ENCODE measurements at places on chromosomes 6 and 20. TPM values are rescaled to one million over a fixed set of nuclear protein-coding genes. Genes with fewer than 3 reads are reported as not detected.

DNA sequence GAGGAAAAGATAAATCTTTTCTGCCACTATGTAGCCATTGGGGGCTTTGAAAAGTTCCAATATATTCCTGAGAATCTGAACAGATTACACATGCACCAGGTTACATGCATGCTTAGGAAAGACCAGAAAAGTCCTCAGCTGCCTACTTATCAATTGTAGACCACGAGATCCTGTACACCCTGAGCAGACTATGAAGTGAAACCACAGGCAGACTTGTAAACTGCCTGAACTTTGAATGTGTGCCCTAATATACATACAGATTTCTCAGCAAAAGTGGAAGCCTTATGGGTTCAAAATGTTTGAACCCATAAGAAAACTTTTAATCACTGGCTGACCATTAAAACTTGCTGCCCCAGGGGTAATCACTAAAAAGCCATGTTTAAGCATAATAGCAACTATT is 273.5 kb upstream of the RUNX2 start:
- DNase-seq: no peak

DNA sequence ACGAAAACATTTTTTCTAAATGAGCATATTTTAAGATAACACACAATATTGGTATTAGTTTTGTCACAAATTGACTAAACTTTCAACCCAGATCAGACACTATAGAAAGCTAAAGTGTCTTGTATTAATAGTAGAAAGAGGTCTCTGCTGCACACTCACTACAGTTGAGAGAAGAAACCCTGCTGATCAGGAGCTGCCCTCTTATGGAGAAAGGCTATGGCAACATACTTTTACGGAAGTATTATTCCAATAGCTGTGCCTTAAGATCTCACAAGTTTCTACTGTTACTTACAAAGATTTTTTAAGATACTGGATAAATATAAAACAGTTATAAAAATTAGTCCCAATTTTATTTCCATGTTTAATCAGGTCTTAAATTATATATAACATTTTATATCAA is 155.7 kb downstream of the RIMS1 start:
- peak; percentile 15 for DNase-seq

DNA sequence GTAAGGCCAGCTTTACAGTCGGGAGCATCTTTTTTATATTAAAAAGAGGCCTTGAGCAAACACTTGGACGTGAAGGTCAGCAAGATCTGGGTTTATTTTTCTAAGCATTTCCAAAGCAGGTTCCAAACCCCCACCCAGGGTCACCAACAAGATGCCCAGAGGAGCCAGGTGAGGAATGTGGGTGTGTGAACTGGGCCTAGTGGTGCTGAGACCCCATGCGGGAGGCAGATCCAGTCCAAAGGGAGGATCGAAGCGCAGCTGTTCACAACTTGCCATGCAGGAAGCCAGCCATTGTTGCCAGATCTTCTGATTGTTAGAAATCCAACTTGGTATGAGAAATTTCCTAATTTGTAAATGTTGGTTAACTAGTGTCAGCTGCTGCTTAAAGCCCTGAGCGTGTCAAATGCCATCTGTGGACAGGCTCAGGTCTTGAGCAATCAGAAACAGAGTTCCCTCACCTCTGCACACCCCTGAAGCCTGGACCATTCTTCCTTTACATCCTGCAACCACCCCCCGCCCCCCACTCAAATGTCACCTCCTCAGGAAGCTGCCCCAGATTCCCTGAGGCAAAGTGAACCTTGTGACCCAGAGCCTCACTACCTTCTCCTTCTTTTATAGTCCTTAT is 46.5 kb downstream of the NFATC2 start:
- DNase-seq: no peak

- DNase-seq: no peak
Measured at GRCh38 chr6:107235007-107235406, 119.7 kb upstream of the BEND3 start.

GRCh38 chr6:29517728-29518440 is 30.1 kb upstream of the MAS1L start:
- DNase-seq: no peak

GRCh38 chr6:137827411-137827940 is 39.6 kb upstream of the TNFAIP3 start:
- DNase-seq: no peak

- no peak for DNase-seq
Measured at GRCh38 chr20:8812817-8813216, 256.1 kb upstream of the PLCB4 start.

- no peak for DNase-seq
Measured at GRCh38 chr6:116096979-116097816, 3.5 kb upstream of the NT5DC1 start.

DNA sequence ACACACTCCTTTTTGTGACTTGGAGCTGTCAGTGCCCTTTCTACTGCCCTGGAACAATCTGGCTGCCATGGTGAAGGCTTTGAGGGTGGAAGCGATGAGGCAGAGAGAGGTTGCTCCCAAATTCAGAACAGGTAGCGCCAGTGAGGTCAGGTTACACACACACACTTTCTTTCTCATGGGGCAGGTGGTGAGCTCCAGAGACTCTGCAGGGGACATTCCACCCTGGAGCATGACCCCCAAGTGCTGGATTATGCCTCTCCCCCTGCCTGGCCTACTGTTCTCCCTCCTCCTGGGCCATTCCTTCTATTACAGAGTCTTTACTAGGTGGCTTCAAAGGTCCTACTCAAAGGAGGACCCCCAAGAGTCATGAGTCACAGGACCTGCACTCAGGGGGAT is 98.0 kb downstream of the EYA2 start:
- no peak for DNase-seq

- no peak for DNase-seq
Measured at GRCh38 chr20:61435823-61436220, 183.8 kb downstream of the CDH4 start.

DNA sequence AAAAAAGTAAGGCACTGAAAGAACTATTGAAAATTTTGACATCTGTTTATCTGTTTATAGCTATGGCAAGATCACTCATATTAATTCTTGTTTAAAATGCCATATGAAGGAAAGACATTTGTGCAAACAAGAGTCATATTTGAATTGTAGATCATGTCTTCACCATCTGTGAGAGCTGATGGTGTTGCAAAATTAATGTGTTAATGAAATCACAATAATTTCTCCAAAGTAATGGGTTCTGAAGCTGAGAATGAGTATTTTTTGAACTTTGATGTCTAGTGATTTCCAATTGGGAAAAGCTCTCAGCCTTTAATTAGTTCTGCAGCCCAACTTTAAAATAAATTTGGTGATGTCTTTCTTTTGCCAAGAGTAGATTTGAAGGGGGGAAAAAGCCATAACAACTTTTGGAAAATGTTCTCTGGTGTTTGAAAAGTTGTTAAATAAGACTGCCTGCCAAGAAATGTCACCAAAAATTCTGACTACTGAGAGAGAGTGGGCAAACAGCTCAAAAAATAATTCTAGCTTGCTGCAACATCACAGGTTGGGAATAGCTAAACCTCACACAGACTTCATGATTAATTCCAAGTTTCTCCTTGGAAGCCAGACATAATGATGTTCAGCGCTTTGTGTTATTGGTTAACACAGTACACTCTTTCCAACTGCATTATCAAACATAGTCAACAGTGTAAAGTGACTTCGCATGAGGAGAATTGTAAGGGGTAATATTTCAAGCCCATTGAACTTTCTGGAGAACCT is 142.6 kb downstream of the SOBP start:
- no peak for DNase-seq

GRCh38 chr20:17298171-17298570 is 71.3 kb downstream of the PCSK2 start:
- DNase-seq: no peak

- no peak for DNase-seq
Measured at GRCh38 chr6:118186672-118187567, 279.9 kb downstream of the SLC35F1 start.

DNA sequence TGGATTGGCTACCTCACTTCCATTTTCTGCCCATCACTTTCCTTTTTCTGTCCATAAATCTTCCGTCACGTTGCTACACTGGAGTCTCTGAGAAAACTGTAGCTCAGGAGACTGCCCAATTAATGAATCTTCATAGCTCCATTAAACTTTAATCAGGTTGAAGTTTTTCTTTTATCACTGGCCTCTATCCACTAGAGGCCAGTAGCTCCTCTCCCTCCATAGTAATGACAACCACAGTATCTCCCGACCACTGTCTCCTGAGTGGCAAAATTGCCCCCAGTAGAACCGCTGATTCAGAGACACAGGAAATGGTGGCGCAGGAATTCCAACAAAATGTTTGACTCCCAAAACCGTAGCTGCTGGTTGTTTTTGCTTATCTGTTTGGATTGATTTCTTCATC is 18.4 kb upstream of the DOK5 start:
- DNase-seq: no peak

DNA sequence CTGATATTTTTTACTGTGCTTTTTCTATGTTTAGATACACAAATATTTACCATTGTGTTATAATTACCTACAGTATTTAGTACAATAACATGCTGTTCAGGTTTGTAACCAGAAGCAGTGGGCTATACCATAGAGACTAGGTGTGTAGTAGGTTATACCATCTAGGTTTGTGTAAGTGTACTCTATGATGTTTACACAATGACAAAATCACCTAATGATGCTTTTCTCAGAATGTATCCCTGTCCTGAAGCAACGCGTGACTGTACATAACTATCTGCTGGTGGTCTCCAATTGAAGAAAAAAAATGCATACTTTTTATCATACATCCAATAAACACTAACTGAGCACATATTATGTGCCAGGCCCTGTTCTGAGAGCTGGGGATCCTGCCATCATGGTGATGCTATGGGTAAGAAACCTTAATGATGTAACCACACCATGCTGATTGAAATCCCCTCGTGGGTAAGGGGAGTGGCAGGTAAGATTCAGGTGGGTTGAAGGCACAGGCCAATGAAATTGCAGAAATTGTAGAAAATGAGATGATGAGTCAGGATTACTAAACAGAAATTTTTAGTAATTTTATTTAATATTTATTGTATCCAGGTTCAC is 76.8 kb downstream of the FYN start:
- DNase-seq: no peak

DNA sequence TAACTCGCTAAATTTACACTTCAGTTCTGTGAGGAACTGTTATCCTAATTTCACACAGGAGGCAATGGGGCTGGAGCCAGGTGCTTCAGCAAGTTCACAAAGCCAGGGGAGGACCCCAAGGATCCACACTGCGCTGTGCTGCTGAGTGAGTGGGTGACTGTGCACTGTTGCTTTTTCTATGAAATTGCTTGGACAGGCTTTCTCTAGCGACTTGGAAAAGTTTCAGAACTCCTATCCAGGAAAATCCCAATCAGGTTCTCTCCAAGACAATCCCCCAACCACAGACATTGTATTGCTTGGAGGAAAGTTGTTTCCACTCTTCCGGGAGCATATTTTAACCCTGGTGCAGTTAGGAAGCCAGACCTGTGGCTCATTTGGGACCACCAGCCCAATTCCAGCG is 175.9 kb upstream of the CST7 start:
- no peak for DNase-seq

- no peak for DNase-seq
Measured at GRCh38 chr6:21871831-21872230, 278.3 kb downstream of the SOX4 start.

- no peak for DNase-seq
Measured at GRCh38 chr20:61306937-61307475, 54.9 kb downstream of the CDH4 start.

DNA sequence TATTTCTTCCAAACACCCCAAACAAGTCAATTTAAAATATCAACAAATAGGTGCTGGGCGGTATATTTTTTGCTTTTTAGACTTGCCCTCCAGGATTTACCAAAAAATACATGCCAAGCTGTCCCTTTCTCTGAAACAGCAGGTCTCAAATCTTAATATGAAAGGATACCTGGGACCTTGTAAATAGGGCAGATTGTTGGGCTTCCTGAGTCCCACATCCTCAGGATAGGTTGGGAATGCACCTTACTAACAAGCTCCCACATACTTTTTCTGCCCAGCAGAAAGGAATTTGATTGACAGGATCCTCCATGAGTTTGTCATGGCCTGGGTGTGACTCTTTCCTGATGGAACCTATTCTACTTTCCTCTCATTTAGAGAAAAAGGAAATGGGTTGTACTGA is 4.9 kb upstream of the SLC24A3 start:
- DNase-seq: no peak

- no peak for DNase-seq
Measured at GRCh38 chr6:43914272-43915147, 144.5 kb downstream of the VEGFA start.

GRCh38 chr6:156910938-156911337 is 133.8 kb downstream of the ARID1B start:
- DNase-seq: no peak

- no peak for DNase-seq
Measured at GRCh38 chr20:32512047-32512385, 73.1 kb downstream of the NOL4L start.

DEK gene
- total RNA-seq: 73.6 TPM

PAX1 gene
- not detected for total RNA-seq

MLN gene
- total RNA-seq: not detected

WFDC12 gene
- not detected for total RNA-seq

TBC1D7 gene
- total RNA-seq: 14.2 TPM

RIMS4 gene
- not detected for total RNA-seq

IL20RA gene
- not detected for total RNA-seq

TBX18 gene
- total RNA-seq: 21.8 TPM

Data from HFFc6 (cell line).